ENCODE measurements at places on chromosomes 5 and 9. TPM values are rescaled to one million over a fixed set of nuclear protein-coding genes. Genes with fewer than 3 reads are reported as not detected.
A peak's percentile ranks its signal among the peaks of the same experiment; 100 is the strongest.

DNA sequence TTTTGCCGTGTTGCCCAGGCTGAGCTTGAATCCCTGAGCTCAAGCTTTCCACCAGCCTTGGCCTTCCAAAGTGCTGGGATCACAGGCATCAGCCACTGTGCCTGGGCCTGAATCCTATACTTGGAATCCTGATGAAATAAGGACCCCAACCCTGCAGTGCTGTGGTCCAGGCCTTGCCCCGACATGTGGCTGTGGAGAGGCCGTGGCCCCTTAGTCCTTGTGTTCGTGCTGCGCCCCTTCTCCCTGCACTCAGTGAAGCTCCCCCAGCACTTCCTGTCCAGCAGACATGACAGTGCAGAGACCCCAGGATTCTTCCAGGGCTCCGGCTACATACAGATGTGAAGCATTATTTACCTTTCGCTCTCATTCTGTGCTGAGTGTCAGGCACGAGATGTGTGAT lies 52.9 kb downstream of the EHMT1 start:
- no peak overlapping the region for H3K27ac ChIP-seq
- H3K36me3 ChIP-seq: peaks cover 5% of the 10 kb centered on the region

DNA sequence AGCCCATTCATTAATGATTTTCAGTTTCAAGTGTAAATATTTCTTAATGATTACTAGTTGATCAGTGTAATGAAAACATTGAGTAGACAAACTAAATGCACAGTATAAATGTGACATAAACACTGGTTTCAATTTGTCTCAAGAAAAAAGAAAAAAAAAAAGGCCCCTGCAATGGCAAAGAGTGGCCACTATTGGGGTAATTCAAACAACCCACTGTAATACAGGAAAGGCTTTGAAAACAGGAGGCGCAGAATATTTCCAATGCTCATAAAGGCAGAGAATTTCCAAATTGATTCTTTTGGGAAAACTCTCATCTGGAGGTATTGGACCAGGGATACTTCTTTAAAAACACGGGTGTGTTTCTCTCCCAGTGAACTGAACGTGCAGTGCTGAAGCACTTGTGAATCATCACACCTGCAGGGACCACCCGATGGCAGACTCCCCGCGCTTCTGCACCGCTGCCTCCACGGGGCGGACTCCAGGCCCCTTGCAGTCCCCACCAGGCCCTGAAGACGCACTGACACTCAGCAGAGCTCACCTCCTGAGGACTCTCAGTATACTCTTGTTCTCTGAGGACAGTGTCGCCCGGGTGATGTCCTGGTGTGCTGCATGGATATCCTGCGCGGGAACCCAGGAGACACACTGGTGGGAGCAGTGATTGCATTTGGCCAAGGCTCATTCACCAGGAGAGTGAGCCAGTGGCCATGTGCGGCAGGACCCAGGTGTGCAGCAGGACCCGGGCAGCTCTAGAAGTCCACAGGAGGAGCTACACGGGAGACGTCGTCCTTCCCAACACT lies 227.6 kb upstream of the IRX4 start:
- H3K27ac ChIP-seq: no peak overlapping the region
- H3K36me3 ChIP-seq: no peaks in the 10 kb centered on the region
- DNase-seq: no peak
- H3K27me3 ChIP-seq: no peaks in the 10 kb centered on the region

- no peak overlapping the region for H3K27ac ChIP-seq
- no peak for DNase-seq
- H3K4me1 ChIP-seq: no peaks in the 10 kb centered on the region
- no peak overlapping the region for H3K4me3 ChIP-seq
- H3K36me3 ChIP-seq: no peaks in the 10 kb centered on the region
Measured at GRCh38 chr9:119559056-119559455, 189.8 kb upstream of the BRINP1 start.

DNA sequence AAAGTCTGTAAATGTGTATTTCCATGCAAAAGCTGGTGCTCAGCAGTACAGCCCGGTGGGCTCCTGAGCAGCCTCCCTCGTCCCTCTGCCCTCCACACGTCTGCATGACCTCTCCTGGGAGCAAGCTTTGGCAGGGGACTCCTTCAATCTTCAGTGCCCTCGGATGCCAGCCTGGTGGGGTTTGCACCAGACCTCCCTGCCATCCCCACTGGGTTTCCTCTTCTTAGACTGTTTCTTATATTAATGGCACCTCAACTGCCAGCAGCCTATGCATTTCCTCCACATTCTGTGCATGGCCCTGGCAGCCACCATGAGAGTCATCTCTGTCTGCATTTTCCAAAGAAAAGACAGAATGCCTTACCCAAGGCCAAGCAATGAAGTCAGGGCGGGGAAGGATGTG lies 108.4 kb downstream of the ROR2 start:
- no peak overlapping the region for H3K27ac ChIP-seq
- no peak for DNase-seq
- no peaks in the 10 kb centered on the region for H3K4me1 ChIP-seq
- no peaks in the 10 kb centered on the region for H3K36me3 ChIP-seq

MYOZ3 gene
- not detected for total RNA-seq

GRCh38 chr5:138966236-138966985 lies 91.3 kb upstream of the LRRTM2 start:
- H3K36me3 ChIP-seq: no peaks in the 10 kb centered on the region
- no peaks in the 10 kb centered on the region for H3K4me1 ChIP-seq
- no peak overlapping the region for H3K27ac ChIP-seq

GRCh38 chr5:91007251-91007650 lies 375.9 kb downstream of the ARRDC3 start:
- no peak overlapping the region for H3K4me3 ChIP-seq
- H3K27me3 ChIP-seq: no peaks in the 10 kb centered on the region
- H3K27ac ChIP-seq: no peak overlapping the region
- H3K36me3 ChIP-seq: no peaks in the 10 kb centered on the region

DNA sequence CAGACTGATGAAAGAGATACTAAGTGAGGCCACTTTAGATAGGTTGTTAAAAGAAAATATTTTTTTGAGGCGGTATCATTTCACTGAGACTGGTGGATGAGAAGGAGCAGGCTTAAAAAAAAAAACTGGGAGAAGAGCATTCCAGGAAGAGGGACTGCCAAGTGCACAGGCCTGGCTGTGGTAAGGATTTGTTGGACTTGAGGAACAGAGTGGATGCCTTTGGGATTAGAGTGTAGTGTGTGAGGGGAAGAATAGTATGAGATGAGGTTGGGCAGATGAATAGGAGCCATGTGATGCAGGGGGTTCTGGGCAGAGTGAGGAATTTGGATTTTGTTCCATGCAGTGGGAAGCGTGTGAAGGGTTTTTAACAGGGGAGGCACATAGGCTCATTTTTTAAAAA lies 57.9 kb downstream of the PBX3 start:
- no peaks in the 10 kb centered on the region for H3K4me1 ChIP-seq
- no peak overlapping the region for H3K4me3 ChIP-seq

GRCh38 chr5:134545070-134545868 lies 19.8 kb downstream of the JADE2 start:
- peak overlapping the region; percentile 4 for H3K27ac ChIP-seq
- no peak for DNase-seq
- peaks cover 81% of the 10 kb centered on the region for H3K36me3 ChIP-seq
- no peak overlapping the region for H3K4me3 ChIP-seq
- H3K27me3 ChIP-seq: no peaks in the 10 kb centered on the region
